CD4-positive, alpha-beta T cell treated with Interleukin-6 at 100 ng/mL for 8 hours (primary cell): ENCODE measurements at places on chromosomes 11 and 22.

DNA sequence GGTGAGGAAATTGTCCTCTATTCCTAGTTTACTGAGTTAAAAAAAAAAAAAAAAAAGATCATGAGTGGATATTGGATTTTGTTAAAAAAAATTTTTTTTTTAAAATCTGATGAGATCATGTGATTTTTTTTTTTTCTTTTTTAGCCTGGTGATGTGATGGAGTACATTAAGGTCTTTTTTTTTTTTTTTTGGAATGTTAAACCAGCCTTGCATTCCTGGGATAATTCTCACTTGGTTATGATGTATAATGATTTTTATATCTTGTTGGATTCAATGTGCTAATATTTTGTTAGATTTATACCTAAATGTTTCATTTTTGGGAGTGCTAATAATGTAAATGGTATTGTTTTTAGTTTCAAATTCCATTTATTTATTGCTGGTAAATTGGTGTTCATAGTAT is 43.3 kb downstream of the DDX10 start:
- DNase-seq, result no peak

DNA sequence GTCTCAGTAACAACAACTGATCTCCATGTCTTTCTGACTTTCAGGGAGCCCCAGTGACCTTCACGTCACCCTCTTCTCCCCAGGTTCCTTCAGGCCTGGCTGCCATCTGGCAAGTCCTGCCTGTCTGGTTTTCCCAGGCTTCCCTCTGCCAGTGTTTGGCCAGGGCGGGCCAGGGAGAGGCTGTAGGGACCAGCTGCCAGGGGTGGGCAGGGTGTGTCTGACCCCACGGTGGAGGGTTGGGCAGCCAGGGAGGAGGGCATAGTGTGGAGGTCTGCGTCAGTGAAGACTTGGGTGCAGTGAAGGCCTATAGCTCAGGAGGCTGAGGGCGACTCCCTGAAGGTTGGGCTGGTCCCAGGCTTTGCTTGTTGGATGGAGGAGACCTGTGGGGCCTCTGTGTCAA is 11.9 kb upstream of the MRGPRX2 start:
- no peak for DNase-seq

- DNase-seq, result no peak
These were observed 103.0 kb downstream of the SPATA19 start for GRCh38 chr11:133742353-133742752.

DNA sequence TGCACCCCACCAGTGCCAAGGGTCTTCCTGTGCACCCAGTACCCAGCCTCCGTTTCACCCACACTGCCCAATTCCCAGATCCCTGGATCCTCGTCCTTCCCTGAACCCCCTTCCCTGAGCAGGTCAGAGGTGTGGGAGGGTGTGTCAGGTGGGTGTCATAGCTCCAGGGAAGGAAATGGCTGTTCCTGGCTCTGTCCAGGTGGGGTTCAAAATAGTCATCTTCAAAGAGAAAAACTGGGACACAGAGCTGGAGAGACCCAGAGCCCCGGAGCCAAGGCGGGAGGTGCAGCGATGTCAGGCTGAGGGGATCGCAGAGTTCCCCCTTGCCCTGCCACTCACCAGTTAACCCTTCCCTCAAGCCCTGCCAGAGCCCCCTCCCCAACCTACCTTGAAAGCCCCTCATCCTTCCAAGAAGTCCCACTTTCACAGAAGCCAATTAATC is 698 bp downstream of the C1QTNF4 start:
- DNase-seq, result no peak

- no peak for DNase-seq
These were observed 72.3 kb upstream of the SEPTIN5 start for GRCh38 chr22:19641983-19642451.
